Activated CD4-positive, alpha-beta T cell treated with anti-CD3 and anti-CD28 coated beads, Interleukin-2, amount 50 U/mL, for 24 hours (primary cell): ENCODE measurements at places on chromosomes 1 and 21.

DNA sequence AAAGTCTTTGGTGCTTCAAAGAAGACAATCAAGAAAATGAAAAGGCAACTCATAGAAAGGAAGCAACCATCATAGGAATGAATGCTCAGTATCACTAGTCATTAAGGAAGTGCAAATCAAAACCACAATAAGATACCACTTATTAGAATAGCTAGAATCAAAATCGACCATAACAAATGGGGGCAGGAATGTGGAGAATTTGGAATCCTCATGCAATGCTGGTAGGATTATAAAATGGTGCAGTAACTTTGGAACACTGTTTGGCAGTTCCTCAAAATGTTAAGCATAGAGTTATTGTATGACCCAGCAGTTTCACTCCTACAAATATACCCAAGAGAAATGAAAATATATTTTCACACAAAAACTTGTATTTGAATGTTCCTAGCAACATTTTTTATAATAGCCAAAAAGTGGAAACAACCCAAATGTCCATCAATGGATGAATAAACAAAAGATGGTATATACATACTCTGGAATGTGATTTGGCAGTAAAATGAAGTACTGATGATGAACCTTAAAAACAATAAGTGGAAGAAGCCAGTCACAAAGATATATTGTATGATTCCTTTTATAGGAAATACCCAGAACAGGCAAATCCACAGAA is 105.6 kb downstream of the MIS18A start:
- no peak for DNase-seq

DNA sequence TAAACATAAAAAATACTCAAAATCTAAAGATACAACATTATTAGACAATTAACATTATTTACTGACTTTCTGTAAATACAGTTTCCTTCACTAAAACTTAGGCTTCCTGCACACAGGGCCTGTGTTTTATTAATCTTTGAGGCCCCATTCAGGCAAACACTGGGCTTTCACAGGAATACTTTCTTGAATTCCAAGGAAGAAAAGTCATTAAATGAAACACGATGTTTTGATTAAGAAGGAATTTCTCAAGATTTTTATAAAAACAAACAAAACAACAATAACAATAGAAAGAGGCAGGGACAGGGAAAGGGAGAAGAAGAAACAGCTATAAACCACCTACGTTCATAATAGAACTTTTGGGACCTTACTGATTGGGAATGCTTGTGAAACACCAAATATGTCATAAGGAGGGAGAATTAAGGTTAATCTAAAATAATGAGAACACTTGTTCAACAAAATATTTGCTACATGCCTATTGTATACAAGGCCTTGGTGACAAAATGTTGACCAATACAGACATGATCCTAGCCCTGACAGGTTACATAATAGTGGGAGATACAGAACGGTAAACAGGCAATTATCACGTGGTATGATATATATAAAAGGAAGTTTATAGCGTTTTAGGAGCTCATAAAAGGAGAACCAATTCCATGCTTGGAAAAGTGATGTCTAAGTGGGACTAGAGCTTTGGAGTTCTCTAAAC is 3.6 kb downstream of the DDAH1 start:
- DNase-seq = no peak

- DNase-seq = no peak
These were observed 160.9 kb downstream of the PTPRU start for GRCh38 chr1:29397256-29397590.

DNA sequence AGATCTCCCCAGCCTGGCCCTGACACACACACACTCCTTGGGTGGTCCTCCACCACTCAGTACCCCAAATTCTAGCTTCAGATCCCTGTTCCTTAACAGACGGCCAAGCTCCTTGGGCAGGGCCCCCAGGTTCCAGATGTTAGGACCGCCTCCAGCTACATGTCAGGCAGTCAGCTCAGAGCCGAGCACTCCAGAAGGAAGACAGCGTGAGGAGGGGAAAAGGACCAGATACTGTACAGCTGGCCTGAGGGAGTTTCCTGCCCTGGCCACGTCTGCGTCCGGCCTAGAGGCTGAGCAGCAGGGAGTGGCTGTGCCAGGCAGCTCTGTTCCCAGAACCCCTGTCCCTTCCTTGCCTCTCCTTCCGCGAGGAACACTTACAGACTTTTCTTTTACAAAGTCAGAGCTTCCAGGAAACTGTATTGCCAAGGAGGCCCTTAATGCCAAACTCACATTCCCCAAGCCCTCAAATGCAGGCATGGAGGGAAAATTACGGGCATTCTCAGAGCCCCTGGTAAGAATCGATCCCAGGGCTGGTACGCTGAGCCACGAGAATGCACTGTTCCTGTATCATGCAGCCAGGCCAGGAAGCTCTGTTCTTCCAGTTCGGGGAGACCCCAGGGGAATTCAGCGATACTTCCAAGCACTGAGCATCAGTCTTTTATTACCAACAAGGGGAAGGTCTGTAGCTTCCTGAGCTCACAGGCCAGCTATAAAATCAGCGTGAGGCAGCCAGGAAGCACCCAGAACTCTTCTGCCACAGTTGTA is 45.2 kb upstream of the CNTN2 start:
- no peak for DNase-seq

- no peak for DNase-seq
These were observed 7.6 kb downstream of the ZBTB48 start for GRCh38 chr1:6587261-6588005.

- DNase-seq = no peak
These were observed 51.9 kb upstream of the EDN2 start for GRCh38 chr1:41536361-41536802.

DNA sequence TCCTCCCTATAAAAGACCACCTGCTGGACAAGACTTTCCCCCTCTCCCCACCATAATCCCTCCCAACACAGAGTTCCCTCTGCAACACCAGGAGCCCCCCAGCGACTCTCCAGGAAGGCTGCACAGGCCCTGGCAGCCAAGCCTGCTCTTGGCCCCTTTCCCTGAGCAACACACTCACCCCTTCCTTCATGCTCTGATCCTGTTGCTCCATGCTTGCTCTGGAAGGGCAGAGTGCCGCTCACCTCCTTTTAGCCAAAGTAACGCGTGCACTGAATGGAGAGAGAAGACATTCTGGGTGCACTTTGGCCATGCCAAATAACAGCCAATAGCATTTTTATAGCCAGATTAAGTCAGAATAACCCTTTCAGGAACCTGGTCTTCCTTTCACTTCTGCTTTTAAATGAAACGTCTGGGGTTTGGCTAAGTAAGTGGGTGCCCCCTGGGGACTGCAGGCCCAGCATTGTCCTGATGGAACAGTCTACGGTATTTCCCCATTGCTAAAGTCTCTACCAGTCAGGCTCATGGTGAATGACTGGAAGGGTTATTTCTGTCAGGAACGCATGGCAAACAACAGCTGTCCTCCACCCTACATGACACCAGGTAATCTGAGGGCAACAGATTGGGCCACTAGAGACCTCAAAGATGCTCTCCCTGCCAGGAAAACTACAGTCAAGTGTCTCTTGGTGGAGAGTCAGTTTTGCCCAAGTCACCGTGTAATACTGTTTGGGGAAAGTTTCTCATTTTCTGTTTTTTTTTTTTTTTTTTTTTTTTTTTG is at the start of gene SLC2A5:
SLC2A5 (minus strand) TSS at position 310 of the 775 bp plus-strand sequence; CDS start at position 211, 99 bp downstream.
- no peak for DNase-seq

GRCh38 chr1:21911205-21912001 is 25.7 kb downstream of the HSPG2 start:
- no peak for DNase-seq

GRCh38 chr21:43354666-43355065 is 72.3 kb downstream of the SIK1 start:
- DNase-seq = no peak

DNA sequence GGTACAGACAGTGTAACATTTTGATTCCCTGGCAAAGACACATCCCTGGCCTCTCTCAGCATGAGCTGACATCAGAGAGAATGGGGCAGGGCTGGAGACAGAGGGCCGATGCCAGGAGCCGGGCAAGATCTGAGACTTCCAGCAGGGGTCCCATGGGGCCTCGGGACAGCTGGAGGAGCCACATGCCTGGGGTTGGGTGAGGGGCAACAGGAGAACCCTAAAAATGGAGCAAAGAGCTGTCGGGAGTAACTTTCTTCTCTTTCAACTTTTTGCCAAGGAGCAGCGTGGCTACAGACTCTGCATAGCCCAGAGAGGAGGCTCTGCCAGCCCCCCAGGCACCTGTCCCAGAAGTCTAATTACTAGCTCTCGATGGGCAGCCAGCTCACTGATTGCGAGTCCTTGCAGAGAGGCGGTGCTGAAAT is 130.8 kb downstream of the LACTBL1 start:
- no peak for DNase-seq

DNA sequence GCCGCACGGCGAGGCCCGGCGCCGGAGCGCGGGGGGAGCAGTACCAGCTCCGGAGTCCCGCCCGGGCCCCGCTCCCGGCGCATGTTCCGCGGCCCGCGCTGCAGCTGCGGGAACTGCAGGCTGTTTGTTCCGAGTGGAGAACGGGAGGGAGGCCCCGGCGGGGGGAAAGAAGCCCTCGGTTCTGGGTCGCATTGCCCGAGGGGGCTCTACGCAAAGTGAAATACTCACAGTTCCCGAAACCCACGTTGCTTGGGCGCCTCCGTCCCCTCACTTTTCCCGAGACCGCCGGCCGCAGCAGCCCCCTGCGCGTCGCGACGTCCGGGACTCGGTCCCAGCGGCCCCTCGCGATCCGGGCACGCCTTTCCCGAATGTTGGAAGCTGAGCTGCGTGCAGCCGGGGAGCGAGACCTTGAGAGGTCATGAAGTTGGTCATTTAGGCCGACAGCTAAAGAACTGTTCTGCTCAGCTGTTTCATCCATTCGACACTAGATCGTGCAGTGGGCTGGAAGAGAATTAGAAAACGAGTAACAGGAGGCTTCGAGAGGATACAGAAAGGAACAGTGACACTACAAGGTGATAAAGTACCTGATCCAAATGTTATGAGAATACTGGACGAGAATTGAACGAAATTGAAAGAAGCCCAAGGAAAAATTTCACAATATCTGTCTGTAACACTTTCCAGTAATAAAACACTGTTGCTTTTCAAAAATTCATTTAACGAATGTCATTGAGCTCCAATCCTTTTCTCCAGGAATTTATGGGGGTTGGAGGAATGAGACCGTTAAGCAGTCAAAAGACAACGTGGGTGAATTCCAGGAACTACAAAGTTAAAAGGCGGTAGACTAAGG is 657 bp upstream of the LIN9 start:
- DNase-seq = no peak

GRCh38 chr1:160136926-160137200 is 14.5 kb upstream of the ATP1A4 start:
- DNase-seq = no peak

GRCh38 chr21:46062471-46063211 is 35.3 kb upstream of the COL6A2 start:
- no peak for DNase-seq

- DNase-seq = no peak
These were observed 66.1 kb downstream of the NFASC start for GRCh38 chr1:204936765-204937164.

DNA sequence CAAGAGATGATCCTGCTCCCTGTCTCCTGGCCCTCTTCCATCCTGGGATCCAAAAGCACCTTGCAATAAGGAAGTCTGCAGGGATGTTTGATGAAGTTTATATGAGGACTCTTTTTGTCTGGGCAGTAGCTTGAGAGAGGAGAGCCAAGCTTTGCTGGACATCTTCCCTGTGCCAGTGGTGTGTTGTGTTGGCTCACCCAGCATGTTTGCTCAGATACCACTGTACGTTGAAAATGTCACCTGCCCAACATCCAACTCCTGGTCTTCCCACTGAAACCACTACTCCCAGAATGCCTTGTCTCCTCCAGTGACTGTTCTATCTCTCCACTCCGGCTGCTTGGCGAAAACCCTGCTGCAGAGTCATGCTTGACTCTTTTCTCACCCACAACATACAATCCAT is 12.8 kb downstream of the CDK18 start:
- no peak for DNase-seq

- DNase-seq = no peak
These were observed 27.9 kb downstream of the MATN1 start for GRCh38 chr1:30695439-30695841.

GRCh38 chr21:42652527-42653230 is 742 bp upstream of the PDE9A start:
- no peak for DNase-seq

DNA sequence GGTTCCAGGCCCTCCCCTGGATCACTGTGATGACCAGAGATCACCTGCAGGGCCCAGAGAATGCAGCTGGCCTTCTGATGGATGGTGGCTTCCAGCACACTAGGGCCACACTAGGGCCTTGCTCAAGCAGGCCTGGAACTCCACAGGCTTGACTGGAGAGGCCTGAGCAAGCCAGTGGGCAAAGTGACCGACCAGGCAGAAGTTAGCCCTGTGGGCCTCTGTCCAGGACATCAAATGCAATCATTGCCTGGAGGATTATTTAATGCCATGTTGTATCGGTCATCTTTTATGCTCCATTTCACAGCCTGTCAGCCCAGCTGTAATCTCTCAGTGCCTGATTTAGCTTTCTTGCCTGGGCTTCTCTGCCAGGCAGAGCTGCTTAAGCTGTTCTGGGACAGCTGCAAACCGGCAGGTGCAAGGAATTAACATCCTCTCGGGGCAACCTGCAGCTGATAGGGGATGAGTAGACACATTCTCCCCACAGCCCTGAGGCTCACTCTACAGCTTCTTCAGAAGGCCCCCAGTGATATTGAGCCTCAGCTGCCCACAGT is 17.7 kb downstream of the NENF start:
- no peak for DNase-seq

DNA sequence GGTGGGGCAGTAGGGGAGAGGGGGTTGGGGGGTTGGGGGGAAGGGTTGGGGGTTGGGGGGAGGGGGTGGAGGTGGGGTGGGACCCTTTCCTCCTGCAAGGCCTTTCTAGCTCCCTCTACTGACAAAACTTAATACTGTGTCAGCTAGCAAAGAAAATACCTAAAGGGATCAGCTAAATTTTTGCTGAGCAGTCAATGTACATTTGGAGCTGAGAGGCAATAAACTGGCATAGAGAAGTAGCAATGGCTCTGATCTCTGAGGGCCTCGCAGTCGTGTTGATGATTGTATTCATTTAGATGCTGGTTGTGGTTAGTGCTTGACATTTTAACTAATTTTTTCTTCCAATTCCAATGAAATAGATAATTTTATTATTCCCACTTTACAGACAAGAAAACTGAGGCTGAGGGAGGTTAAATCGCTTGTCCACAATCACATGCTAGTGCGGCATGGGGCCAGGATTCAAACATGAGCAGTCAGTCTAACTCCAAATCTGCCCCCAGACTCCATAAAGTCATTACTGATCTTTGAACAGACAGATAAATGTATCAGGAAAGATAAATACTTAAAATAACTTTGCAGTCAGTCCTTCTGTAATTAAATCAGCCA is 357.1 kb downstream of the DISC1 start:
- no peak for DNase-seq

DNA sequence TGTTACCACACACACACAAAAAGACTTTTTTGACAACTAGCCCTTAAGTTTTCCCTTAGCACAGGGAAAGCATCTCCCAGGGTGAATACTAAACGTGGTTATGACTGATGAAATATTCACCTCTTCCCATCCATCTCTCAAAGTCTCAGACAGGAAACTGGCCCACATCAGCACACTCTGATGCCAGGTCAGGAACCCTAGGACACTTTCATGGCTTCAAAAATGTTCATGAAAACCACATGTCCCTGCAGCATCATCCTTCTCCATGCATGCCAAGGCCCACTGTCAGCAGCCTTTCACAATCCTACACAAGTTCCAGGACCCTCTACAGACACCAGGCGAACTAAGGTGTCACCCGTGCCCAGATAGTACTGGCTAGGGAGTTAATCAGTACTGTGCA is 68.7 kb downstream of the DNTTIP2 start:
- no peak for DNase-seq

- no peak for DNase-seq
These were observed 5.6 kb downstream of the RUNX1 start for GRCh38 chr21:35043549-35043948.

GRCh38 chr1:69409731-69410456 is 157.8 kb upstream of the LRRC7 start:
- DNase-seq = no peak
